ENCODE measurements at places on chromosomes 5 and 9.

DNA sequence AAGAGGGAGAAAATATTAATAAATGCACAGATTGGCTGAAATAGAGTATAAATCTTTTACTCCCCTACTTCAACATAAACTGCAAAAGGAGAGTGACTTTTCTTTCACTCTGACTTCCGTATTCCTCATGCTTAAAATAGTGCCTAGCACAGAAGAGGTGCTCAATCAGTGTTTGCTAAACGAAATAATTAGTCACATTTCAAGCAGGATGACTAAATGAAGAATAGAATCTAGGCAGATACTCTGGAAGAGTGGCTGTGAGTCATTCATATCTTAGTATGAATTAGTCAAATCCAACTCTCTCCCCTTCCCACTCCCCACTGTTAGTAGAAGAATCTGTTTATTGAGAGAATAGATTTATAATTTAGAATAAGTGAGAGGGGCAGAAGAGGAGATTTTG is 4.8 kb downstream of the CD274 start:
- no peak for DNase-seq

DNA sequence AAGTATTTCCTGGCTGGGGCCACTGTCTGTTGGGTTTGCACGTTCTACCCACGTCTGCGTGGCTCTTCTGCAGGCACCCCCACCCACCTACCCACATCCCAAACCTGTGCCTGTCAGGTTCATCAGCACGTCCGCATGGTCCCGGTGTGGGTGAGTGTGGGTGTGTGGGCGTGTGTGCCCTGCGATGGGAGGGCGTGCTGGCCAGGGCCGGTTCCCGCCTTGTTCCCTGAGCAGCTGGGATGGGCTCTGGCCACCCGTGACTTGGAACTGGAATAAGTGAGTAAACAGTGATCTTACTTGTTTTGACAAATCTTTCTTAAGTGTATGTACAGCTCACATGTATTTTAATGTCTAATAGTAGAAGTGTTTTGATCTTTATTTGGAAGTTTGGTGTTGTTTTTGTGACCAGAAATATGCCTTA is 20.4 kb downstream of the ERGIC1 start:
- no peak for DNase-seq

- no peak for DNase-seq
These were observed 2.1 kb downstream of the SPATA31E1 start for GRCh38 chr9:87884578-87885459.

DNA sequence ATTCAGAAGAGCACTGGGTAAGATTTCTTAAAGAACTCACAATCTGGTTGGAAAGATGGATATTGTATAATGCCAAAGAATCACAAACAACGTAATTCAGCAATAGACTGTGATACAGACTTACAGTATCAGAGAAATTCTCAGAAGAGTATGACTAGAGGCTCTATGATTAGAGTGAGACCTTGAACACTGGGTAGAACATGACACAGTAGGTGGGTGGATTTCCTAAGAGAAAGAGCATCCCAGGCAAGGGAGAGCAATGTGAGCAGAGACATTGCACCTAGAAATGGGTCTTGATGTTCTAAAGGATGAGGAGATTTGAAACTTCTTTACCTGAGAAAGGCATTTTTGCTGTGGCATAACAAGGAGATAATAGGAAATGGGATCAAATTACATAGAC is 27.3 kb upstream of the CAST start:
- DNase-seq: no peak
